HCT116 (cell line): ENCODE measurements at places on chromosomes 1 and 21. TPM values are rescaled to one million over a fixed set of nuclear protein-coding genes. Genes with fewer than 3 reads are reported as not detected.

DNA sequence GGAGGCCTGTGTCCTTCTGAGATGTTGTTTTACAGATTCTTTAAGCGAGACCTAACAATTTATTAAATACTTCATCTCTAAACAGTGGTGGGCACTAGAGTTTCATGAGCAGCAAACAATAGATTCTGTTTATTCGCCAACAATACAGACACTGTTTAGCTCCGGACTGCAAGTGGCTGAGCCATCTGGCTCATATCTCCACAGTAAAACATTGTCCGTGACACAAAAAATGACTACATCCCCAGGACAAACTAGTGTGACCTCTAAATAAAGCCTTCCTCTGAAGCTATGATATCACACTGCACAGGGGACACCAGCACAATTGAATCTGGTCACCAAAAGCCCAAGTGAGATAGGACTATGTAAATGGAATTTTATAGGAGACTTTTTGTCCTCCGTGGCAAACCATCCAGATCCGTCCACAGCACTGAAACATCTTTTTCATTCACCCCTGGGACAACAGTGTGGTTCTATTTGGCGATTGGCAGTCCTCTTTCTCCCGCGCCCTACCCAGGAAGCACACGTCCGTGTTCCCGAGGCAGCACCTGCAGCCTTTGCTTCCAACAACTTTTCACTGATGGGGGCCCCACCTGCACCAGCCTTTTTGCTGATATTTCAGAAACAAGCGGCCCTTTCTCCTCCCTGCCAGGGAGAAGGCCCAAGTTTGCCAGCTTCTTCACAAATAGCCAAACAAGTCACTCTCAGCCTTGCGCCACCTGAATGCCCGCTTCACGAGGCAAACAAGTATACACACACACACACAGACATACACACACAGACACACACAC, 47.4 kb downstream of the OLIG1 start:
- H3K27me3 ChIP-seq: peaks cover 22% of the 10 kb centered on the region
- no peaks in the 10 kb centered on the region for H3K4me1 ChIP-seq
- DNase-seq: no peak
- H3K27ac ChIP-seq: no peak overlapping the region
- H3K36me3 ChIP-seq: no peaks in the 10 kb centered on the region
- no peak overlapping the region for H3K4me3 ChIP-seq

DNA sequence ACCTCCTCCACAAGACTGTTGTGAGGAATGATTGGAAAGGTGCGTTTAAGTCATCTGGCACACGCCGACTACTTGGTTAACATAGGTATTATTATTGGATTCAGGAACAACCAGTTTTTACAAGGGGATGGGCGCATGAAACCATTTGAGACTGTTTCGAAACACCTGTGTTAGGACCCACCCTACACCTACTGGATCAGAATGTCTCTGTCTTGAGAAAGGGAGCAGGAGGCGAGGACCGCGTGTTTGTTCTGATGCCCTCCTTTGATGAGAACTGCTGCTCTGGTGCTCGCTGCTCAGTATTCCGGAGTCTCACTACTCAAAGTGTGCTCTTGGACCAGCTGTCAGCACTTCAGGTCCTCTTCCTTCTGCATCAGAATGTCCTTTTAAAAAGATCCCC, 7.3 kb downstream of the H6PD start:
- no peak overlapping the region for H3K27ac ChIP-seq
- H3K4me3 ChIP-seq: no peak overlapping the region
- no peaks in the 10 kb centered on the region for H3K36me3 ChIP-seq

- H3K4me1 ChIP-seq: no peaks in the 10 kb centered on the region
- H3K36me3 ChIP-seq: no peaks in the 10 kb centered on the region
- H3K4me3 ChIP-seq: no peak overlapping the region
- DNase-seq: no peak
These were observed 8.6 kb upstream of the SLC19A2 start for GRCh38 chr1:169494343-169494742.

GRCh38 chr1:39145331-39145965, 59.0 kb upstream of the MACF1 start:
- H3K27ac ChIP-seq: no peak overlapping the region
- DNase-seq: no peak
- H3K36me3 ChIP-seq: no peaks in the 10 kb centered on the region

- no peak for DNase-seq
- H3K27me3 ChIP-seq: no peaks in the 10 kb centered on the region
- no peaks in the 10 kb centered on the region for H3K4me1 ChIP-seq
These were observed 61.1 kb upstream of the TINAGL1 start for GRCh38 chr1:31515056-31515775.

DNA sequence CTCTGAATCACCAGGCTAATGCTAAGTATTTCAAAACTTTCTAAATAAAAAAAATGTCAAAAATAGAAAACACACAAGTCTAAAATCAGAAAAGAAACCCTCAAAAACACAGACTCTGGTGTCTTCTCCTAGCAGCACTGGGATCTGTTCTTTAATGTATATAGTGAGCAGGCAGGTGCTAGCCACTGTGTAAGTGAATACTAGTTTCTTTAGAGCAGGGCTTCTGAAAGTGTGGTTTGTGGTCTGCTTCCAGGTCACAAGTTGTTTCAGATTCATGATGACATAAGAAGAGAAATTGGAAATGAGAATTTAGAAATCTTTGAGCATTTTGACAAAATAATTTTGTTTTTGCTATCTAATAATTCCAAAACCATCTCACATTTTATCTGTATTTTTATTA, 763.1 kb downstream of the USP25 start:
- no peak overlapping the region for H3K27ac ChIP-seq
- H3K4me1 ChIP-seq: no peaks in the 10 kb centered on the region
- no peak overlapping the region for H3K4me3 ChIP-seq
- no peak for DNase-seq

DNA sequence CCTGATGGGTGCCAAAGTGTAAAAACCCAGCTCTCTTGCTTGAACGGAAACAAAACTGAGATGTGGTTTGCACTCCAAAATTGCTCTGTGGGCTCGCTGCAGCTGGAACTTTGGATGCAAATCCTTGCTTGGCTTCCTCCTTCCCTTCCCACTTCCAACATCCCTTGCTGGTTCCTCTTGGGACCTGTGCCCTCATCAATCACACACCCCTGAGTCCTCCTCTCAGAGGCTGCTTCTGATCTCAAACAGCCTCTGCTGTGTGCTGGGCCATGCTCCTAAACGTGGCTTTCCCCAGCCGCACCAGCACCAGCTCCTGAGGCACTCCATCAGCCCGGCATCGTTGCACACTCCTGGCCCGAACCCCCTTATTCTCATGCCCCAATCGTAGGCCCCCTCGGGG, 124.3 kb upstream of the RAB4A start:
- H3K27me3 ChIP-seq: peaks cover 26% of the 10 kb centered on the region; the same call in 1 of the 2 replicates
- no peaks in the 10 kb centered on the region for H3K4me1 ChIP-seq
- no peak overlapping the region for H3K4me3 ChIP-seq
- DNase-seq: no peak
- H3K36me3 ChIP-seq: no peaks in the 10 kb centered on the region
- no peak overlapping the region for H3K27ac ChIP-seq

GRCh38 chr1:16082283-16083038, 9.0 kb upstream of the FAM131C start:
- no peaks in the 10 kb centered on the region for H3K27me3 ChIP-seq
- DNase-seq: no peak
- H3K27ac ChIP-seq: peak overlapping the region; percentile 2; the same call in 1 of the 2 replicates
- H3K4me3 ChIP-seq: no peak overlapping the region

GRCh38 chr21:31554511-31555022, 104.9 kb upstream of the SOD1 start:
- DNase-seq: peak; percentile 39
- H3K27ac ChIP-seq: peak overlapping the region; percentile 57
- peaks cover 38% of the 10 kb centered on the region for H3K4me1 ChIP-seq
- H3K4me3 ChIP-seq: peak overlapping the region; percentile 32; the same call in 1 of the 2 replicates
- H3K27me3 ChIP-seq: no peaks in the 10 kb centered on the region
- H3K36me3 ChIP-seq: no peaks in the 10 kb centered on the region

DNA sequence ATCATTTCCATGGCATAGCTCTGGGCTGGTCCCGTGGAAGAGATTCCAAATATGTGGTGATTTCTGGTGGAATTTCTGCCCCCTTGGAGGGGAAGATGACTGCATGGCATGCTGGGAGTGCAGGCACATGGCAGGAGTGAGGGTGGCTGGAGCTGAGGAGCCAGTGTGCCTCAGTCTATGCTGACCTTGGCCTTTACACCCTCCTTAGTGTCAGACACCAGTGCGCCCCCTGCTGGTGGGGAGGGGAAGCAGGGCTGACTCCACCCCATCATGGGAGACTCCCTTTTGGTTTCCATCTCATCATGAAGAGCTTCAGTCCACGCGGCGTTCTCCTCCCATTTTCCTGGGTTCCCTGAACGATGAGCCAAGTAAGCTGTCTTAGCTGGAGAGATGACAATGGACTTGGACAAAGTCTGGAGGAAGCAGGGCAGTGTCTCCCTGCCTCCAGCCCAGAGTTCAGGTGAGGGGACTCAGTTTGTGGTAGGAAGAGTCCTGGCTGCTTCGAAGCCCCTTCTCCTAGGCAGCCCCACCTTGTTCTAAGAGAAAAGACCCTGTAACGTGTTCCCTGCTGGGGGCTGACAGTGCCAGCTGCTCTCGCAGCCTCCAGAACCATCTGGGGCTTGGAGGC, 10.3 kb downstream of the ALX3 start:
- no peak overlapping the region for H3K27ac ChIP-seq
- H3K27me3 ChIP-seq: no peaks in the 10 kb centered on the region
- DNase-seq: no peak
- peaks cover 14% of the 10 kb centered on the region for H3K36me3 ChIP-seq

- DNase-seq: no peak
- H3K27ac ChIP-seq: no peak overlapping the region
- H3K4me3 ChIP-seq: no peak overlapping the region
- H3K36me3 ChIP-seq: no peaks in the 10 kb centered on the region
These were observed 8.1 kb upstream of the SLX9 start for GRCh38 chr21:44931501-44932407.

GRCh38 chr1:101284622-101285218, 47.9 kb downstream of the S1PR1 start:
- peaks cover 3% of the 10 kb centered on the region; the same call in 1 of the 2 replicates for H3K4me1 ChIP-seq
- H3K27ac ChIP-seq: no peak overlapping the region
- H3K27me3 ChIP-seq: peaks cover 4% of the 10 kb centered on the region; the same call in 1 of the 2 replicates
- DNase-seq: no peak

Gene HRNR
- total RNA-seq: not detected

Gene MAP1LC3C
- total RNA-seq: not detected

Gene GPX7
- not detected for total RNA-seq

Gene NBPF6
- not detected for total RNA-seq

Gene SDC3
- total RNA-seq: 40.1 TPM
